ENCODE measurements at places on chromosomes 6 and 20.

- no peak for DNase-seq
Measured at GRCh38 chr6:157711060-157711459, 112.0 kb upstream of the SNX9 start.

DNA sequence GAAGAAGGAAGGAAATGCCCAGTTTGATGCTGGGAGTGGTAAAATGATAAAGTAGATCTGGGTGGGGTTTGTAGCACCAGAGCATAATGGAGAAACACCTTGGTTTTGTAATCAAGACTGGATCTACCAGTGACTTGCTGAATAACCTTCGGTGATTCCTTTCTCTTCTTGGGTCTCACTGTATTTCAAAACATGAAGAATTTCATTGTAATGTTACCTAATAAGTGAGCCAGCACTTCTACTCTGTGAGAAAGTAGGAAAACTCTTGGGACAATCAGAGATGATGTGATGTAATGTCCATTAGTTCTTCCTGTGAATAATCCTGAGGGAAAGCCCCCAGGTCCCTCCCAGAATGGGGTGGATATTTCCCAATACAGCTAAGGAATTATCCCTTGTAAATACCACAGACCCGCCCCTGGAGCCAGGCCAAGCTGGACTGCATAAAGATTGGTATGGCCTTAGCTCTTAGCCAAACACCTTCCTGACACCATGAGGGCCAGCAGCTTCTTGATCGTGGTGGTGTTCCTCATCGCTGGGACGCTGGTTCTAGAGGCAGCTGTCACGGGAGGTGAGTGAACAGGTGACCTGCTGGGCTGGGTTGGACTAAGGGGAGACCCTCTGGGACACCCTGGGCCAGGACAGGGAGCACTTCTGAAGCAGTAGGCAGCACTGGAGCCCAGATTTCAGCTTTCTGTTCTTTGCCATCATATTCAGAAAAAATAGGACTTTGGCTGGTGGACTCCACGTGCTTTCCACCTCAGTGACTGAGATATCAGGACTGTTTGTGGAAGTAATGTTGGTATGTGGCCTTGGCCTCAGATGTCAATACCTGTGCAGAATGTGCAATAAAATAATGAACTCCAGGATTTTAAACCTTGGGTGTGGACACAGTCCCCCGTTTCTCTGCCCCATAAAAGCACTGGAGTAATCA is at the start of gene PI3:
PI3 (plus strand) TSS at position 469 of the 931 bp plus-strand sequence; CDS start at position 490, 21 bp downstream.
- DNase-seq: no peak

GRCh38 chr20:19543101-19543500 is 215.0 kb upstream of the RIN2 start:
- no peak for DNase-seq

GRCh38 chr6:163956571-163957407 is 542.3 kb downstream of the QKI start:
- peak; percentile 83 for DNase-seq

DNA sequence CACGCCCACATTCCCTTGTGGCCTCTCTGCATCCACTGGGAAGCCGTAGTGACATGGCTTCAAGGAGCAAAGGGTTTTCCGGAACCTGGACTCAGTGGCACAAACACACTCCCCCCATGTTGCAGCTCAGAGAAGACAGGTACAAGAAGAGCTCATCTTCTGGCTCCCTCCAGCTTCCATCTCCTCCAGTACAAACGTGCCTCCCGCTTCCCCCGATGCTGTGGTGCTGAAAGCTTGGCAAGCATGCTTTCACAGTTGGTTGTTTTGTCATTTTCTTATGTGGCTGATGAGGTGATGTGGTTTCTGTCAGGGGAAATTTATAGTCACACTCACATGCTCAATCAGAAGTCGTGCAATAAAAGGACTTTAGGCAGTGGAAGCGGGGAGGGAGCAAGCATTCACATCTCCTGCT is 258.5 kb downstream of the KIF16B start:
- DNase-seq: no peak

- DNase-seq: no peak
Measured at GRCh38 chr6:141472162-141472928, 660.4 kb upstream of the GJE1 start.

- no peak for DNase-seq
Measured at GRCh38 chr6:34462551-34462971, 3.3 kb upstream of the PACSIN1 start.

GRCh38 chr20:41533537-41534136 is 84.5 kb downstream of the CHD6 start:
- no peak for DNase-seq

GRCh38 chr6:36115412-36115811 is 14.9 kb upstream of the MAPK13 start:
- DNase-seq: no peak

DNA sequence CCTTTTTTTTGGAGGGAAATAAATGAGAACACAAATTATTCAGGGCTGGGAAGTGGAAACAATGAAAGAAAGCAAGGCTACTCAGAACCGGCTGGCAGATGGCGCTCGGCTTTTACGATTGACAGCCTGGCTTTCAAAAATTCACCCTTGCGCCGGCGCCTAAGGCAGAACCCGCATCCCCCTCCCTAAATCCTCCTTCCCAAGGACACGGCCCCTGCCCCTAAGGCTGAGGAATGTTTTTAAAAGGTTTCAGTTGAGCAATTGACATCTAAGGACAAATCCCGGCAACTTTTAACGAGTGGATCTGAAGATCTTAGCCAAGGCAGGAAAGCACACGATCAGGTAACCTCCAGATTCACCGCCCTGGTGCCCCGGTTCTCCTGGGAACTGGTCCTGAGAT is 16.3 kb downstream of the GNAS start:
- no peak for DNase-seq

DNA sequence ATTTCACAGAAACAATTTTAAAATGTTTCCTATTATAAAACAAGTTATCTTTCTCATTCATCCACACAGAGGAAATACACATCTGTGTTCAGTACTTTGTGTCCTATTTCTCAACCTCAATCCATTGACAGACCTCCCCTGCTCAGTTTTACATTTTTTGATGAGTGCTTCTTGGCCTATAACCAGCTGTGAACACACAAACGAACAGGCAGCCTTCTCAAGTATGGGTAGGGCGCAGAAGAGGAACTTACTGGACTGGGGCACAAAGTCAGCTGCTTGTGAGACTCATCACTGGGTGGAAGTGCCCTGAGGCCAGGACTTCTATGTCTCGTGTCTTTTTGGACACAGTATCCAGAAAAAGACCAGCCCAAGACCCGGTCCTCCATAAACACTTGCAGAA is 2.8 kb downstream of the RPS6KA2 start:
- no peak for DNase-seq

- DNase-seq: no peak
Measured at GRCh38 chr6:158321960-158322359, 9.7 kb downstream of the TULP4 start.

GRCh38 chr20:63100174-63100925 is 93.6 kb upstream of the BHLHE23 start:
- DNase-seq: no peak

DNA sequence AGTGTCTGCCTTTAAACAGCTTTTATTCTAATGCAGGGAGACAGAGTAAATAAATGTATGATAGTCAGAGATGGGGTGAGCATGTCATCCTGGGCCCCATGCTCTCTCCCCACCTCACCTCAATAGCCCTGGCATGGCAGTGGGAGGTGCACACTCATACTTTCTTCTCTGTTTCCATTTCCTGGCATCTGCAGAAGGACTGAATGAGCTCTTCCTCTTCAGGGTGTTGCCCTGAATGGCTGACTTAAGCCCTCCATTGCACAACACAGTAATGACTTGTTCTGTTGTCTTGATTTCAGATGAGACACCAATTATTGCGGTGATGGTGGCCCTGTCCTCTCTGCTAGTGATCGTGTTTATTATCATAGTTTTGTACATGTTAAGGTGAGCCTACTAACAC is 57.0 kb upstream of the GNRH2 start:
- DNase-seq: no peak

DNA sequence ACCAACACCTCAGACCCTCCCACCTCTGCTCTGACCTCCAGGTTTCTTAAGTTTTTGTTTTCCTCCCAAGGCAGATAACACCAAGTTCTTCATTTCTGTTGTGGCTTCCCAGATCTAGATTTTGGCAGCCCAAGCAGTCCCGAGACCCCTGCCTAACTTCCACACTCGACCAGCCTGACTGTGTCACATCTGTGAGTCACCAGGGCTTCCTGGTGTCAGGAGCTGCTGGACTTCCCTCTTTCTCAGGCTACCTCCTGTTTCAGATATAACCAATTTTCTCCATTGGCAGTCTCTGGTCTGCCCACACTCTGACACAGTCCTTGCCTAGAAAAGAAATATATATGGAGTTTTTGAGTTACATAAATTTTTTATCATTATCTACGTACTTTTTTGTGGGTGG is 46.1 kb upstream of the CCN6 start:
- no peak for DNase-seq

- DNase-seq: no peak
Measured at GRCh38 chr20:3135507-3136070, 24.1 kb downstream of the FASTKD5 start.

GRCh38 chr6:47133230-47134000 is 91.3 kb upstream of the ADGRF1 start:
- no peak for DNase-seq

GRCh38 chr6:40881501-40881900 is 157.5 kb downstream of the UNC5CL start:
- no peak for DNase-seq

GRCh38 chr6:24451581-24452388 is 37.6 kb downstream of the GPLD1 start:
- DNase-seq: no peak

GRCh38 chr20:60049601-60050000 is 91.4 kb downstream of the CDH26 start:
- no peak for DNase-seq

DNA sequence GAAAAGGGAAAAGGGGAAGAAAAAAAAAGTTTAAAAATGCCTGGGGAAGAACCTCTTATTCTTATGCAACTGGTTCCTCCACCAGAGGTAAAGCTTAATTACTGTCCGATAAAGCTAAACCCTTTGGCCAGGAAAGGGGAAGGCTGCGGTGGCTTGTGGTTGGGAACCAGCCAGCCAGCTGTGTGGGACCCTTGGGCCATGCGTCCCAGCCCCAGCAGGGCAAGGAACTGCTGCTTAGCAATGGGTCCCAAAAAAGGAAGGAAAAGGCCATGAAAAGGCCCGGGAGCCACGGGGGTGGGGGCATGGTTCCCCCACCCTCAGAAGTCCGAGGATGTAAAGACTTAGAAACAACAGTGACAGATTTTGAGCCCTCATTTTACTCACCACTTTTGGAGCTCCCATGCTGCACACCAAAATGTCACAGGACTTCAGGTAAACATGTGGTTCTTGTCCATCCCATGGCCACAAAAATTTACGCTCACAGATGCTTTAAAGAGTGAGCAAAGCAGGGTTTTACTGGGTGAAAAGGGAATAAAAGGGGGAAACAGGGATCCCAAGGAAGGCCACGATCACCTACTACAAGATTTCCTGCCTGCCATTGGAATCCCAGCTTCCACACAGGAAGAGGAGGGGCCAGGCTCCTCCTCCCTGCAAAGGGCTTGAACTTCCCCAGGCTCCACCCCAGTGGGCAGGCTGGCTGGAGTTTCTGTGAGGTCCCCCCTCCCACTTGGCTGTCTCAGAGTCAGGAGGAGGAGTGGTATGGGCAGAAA is 1234.7 kb upstream of the GJE1 start:
- DNase-seq: no peak

GRCh38 chr6:53244958-53245357 is 96.3 kb upstream of the GCM1 start:
- no peak for DNase-seq

DNA sequence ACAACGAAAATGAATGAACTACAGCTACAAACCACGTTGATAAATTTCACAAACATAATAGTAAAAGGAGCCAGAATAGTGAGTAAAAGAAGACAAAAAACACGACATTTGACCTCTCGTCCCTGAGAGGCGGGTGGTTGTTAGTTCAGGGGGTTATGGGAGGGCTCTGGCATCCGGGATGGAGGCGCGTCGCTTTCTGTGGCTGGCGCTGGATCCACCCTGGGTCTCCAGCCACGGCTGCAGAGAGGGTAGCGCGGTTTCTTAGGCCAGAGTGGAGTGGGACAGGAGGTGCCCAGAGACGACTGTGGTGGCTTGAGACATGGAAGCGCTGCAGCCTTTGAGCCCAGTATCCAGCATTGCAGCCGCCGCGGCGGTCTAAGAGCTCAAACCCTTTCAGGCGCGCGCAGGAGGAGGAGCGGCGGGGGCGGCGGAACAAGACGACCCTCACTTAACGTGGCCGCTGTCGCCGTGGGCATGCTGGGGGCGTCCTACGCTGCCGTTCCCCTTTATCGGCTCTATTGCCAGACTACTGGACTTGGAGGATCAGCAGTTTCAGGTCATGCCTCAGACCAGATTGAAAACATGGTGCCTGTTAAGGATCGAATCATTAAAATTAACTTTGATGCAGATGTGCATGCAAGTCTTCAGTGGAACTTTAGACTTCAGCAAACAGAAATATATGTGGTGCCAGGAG is 3.7 kb upstream of the ZSCAN23 start:
- DNase-seq: no peak

DNA sequence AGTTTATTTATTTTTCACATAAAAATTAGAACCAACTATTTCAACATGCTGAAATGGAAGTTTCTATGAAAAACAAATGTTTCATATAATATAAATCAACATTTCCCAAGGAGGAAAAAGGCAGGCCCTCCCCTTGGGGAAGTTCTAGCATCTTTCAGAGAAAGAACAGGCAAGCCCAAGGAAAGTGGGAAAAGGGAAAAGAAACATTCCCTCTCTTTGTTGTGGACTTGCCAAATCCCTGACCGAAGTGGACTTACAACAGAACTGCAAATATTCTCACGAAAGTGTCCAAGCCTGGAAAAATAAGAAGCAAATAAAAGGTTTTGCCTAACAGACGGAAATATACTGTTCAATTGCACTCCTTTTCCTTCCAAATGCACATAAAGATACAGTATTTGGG is 214.4 kb downstream of the ATXN1 start:
- no peak for DNase-seq

GRCh38 chr6:11668455-11668854 is 110.1 kb downstream of the ADTRP start:
- no peak for DNase-seq

DNA sequence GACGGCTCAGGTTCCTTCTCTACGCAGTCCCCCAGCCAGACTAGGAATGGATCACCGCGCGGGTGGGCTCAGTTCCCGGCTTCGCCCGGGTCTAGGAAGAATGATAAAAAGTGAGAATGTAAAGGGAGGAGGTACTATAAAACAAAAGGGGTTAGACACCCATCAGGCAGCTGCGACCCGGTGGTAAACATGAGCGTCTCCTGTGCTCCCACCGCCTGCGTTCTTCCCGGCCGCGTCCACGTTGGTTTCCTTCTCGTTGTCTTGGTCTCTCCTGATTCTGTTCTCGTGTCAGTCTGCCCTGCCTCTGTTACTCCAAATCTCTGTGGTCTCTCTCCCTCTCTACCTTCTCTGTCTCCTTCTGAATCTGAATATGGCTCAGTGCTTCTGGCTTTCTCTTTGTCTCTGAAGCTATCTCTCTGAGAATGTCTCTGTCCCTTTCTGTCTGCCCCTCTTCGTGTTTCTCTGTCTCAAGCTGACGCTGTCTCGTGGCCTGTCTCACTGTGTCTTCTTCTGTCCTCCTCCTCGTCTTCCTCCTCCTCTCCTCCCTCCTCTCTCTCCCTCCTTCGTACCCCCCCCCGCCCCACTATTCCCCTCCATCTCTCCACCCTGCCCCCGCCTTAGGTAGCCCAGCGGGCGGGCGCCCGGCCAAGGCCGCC is 41.6 kb upstream of the FOXP4 start:
- no peak for DNase-seq

GRCh38 chr20:2244993-2245392 is 50.8 kb upstream of the TGM3 start:
- no peak for DNase-seq

All from head of caudate nucleus (tissue), 42 donors.